AG10803 (cell line): ENCODE measurements at places on chromosomes 13 and 19.

DNA sequence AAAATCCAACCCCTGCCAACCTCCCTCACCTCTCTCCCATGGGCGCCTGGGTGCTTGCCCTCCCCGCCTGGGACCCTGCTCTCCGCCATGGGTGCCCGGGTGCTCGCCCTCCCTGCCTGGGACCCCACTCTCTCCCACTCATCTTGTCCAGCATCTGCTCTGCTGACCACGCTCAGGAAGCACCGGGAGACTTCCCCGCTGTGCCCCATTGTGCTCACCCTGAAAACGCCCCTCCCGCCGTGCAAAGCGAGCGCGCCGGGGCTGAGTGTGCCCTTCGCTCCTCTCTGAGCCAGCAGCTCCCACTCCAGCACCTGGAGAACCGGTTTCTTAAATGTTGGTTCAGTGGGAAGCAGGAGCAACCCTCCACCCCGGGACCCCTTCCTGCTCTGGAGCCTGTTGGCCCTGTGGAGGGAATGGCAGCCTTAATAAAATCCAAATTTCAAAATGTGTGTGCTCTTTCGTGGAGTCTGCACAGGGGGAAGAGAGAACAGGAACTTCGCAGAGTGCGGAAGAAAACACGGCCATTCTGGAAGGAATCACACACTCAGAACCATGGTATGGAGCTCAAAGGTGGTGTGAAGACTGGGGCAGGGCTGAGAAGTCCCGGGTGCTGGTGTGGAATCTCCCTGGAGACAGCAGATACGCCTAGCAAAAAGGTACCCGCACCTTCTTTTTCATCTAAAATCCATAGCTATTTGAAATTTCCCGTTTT, 23.1 kb upstream of the CDC16 start:
- no peak for DNase-seq

DNA sequence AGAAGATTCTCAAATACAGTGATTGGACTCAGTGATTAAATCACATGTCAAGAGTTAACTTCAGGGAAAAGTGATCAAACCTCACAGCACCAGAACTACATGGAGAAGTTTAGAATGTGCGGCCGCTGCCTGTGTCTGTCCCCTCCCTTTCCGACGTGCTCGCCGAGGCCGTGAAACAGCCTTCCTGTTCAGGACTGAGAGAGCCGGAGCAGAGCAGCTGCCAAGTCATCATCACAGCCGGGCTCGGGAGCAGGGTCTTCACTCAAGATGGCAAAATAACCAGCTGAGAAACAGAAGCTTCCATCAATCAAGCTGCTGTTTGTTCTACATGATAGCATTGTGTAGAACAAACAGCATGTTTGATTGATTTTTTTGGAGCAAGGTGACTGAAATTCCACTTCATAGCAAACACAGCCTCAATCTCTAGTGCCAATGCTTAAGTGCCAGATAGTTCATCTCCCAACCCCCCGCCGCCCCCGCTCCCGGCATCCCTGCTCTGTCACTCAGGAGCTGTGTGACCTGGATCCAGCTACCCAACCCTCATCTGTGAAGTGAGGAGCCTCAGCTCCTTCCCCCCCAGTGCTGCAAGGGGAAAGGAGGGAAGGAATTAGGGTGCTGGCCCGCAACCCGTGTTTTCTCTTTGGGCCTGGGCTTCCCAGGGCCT, 70.6 kb downstream of the HSPH1 start:
- DNase-seq: no peak

- no peak for DNase-seq
These were observed 8.9 kb upstream of the CEACAM16 start for GRCh38 chr19:44690131-44690440.

DNA sequence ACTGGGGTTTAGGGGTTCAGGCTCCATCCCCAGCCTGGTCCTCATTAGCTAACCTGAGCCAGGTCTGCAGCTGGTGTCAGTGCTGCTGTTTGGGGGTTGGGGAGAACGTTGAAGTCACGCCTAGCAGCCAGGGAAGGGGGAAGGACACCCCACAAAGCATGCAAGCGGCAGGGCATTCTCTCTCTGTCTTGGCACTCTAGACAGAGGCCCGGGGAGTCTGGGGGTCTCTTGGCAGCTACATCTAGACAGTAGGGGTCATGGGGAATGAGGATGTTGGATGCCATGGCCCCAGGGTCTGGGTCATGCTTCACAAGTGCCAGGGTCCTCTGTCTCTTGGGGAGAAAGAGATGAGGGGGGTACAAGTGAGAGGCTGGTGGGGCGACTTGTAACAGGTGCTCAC, 2.6 kb downstream of the ERICH4 start:
- no peak for DNase-seq
